ENCODE measurements at places on chromosomes 7 and 10.
A peak's percentile ranks its signal among the peaks of the same experiment; 100 is the strongest.

DNA sequence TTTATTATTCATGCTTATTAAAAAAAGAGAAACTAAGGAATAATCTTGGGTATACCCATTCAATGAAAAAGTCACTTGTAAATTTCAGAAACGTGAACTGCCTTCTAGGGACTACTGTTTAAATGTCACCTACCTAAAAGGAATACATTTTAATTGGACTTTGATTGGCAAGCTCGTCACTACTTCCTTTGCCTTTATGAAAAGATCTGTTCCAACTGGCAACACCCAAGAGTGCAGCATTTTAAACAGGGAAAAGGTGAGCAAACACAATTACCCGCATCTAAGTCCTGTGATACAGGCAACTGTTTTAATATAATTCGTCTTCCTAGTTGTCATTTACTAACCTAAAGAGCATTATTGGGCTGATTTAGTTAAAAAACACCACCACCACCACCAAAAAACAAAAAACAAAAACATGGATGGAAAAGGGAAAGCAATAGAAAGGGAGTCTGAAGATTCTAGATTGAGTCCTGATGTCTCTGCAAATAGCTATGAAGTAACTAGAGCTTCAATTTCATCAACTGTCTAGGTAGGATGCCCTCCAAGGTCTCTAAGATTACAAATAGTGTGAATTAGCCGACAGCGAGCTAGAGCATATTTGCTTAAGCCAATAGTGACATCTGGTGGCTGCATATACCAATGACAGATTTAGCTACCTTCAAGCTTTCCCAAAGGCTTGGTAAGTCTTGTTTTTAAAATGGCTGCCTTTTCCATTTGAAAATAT is 33.8 kb upstream of the ICA1 start:
- H3K27ac ChIP-seq: no peak overlapping the region
- no peaks in the 10 kb centered on the region for H3K27me3 ChIP-seq
- peak; percentile 53 for DNase-seq
- H3K4me1 ChIP-seq: no peaks in the 10 kb centered on the region
- no peaks in the 10 kb centered on the region for H3K36me3 ChIP-seq

- no peaks in the 10 kb centered on the region for H3K36me3 ChIP-seq
- no peak for DNase-seq
- H3K4me3 ChIP-seq: no peak overlapping the region
- H3K4me1 ChIP-seq: no peaks in the 10 kb centered on the region
Observed at GRCh38 chr10:84822931-84823630, 494.7 kb downstream of the CCSER2 start.

DNA sequence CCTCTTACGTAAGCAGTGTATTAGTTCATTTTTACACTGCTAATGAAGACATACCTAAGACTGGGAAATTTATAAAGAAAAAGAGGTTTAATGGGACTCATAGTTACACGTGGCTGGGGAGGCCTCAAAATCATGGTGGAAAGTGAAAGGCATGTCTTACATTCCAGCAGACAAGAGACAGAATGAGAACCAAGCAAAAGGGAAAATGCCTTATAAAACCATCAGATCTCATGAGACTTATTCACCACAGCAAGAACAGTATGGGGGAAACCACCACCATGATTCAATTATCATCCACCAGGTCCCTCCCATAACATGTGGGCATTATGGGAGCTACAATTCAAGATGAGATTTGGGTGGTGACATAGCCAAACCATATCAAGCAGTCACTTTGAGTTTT is 126.3 kb upstream of the CXCL12 start:
- no peak overlapping the region for H3K4me3 ChIP-seq
- no peak for DNase-seq
- H3K27me3 ChIP-seq: no peaks in the 10 kb centered on the region
- H3K36me3 ChIP-seq: no peaks in the 10 kb centered on the region
- H3K27ac ChIP-seq: no peak overlapping the region
- peaks cover 3% of the 10 kb centered on the region for H3K4me1 ChIP-seq

- H3K27me3 ChIP-seq: no peaks in the 10 kb centered on the region
- peak; percentile 48 for DNase-seq
- H3K4me3 ChIP-seq: no peak overlapping the region
- H3K4me1 ChIP-seq: peaks cover 51% of the 10 kb centered on the region
Observed at GRCh38 chr10:12510501-12510941, 161.2 kb downstream of the CAMK1D start.

- H3K36me3 ChIP-seq: no peaks in the 10 kb centered on the region
- H3K4me1 ChIP-seq: peaks cover 7% of the 10 kb centered on the region
- no peak for DNase-seq
- H3K27me3 ChIP-seq: no peaks in the 10 kb centered on the region
- peak overlapping the region; percentile 68 for H3K27ac ChIP-seq
- H3K4me3 ChIP-seq: peak overlapping the region; percentile 51
Observed at GRCh38 chr10:30056767-30057355, 2.5 kb downstream of the JCAD start.

DNA sequence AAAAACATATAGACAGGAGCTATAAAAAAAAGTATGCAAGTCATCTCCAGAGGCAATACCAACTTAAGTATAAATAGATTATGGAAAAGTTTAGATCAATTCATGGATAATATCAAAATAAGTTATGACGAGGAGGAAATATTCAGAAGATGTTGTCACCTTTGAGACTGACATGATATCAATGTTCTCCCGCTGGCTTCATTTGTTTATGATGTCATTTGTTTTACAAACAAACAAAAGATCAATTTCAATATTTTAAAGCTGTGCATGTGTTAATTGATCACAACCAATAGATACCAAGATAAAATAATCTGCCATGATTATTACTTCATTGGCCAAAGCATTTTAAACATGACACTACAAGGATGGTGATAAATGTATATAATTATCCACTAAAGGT is 43.5 kb downstream of the SLC16A12 start:
- no peak for DNase-seq
- H3K27me3 ChIP-seq: no peaks in the 10 kb centered on the region
- H3K4me1 ChIP-seq: no peaks in the 10 kb centered on the region
- no peak overlapping the region for H3K4me3 ChIP-seq
- no peaks in the 10 kb centered on the region for H3K36me3 ChIP-seq

DNA sequence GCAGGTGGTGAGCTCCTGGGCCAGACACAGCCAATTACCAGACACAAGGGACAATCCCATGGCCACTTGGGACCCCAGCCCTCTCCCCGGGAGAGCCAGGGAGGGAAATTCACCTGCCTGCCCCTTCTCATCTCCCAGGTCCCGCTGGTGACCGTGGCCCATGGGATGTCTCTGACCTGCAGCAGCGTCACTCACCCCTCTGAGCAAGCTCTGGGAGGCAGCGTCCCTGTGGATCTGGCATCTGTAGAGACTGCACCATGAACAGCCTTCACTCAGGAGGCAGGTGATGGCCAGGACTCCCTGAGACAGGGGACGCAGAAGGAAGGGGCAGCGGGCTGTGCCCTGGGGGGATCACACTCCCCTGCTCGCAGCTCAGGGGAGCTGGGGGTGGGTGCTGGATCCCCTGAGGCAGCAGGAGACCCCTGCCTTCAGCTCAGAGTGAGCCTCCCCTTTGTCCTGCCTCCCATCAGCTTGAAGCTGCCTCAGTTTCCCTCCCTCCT is 90.8 kb downstream of the FOXL3 start:
- DNase-seq: no peak
- H3K4me3 ChIP-seq: no peak overlapping the region
- peaks cover 30% of the 10 kb centered on the region for H3K4me1 ChIP-seq
- no peak overlapping the region for H3K27ac ChIP-seq

- no peak overlapping the region for H3K4me3 ChIP-seq
- no peak for DNase-seq
- no peaks in the 10 kb centered on the region for H3K4me1 ChIP-seq
- no peak overlapping the region for H3K27ac ChIP-seq
- no peaks in the 10 kb centered on the region for H3K27me3 ChIP-seq
Observed at GRCh38 chr7:17312641-17313040, 14.2 kb downstream of the AHR start.

- peak overlapping the region; percentile 29 for H3K27ac ChIP-seq
- H3K36me3 ChIP-seq: no peaks in the 10 kb centered on the region
- no peak overlapping the region for H3K4me3 ChIP-seq
- no peaks in the 10 kb centered on the region for H3K4me1 ChIP-seq
- no peak for DNase-seq
Observed at GRCh38 chr7:80790877-80791276, 128.0 kb downstream of the SEMA3C start.

GRCh38 chr7:36283711-36284130 is 105.9 kb upstream of the ANLN start:
- DNase-seq: no peak
- no peaks in the 10 kb centered on the region for H3K27me3 ChIP-seq
- peaks cover 29% of the 10 kb centered on the region for H3K36me3 ChIP-seq
- no peak overlapping the region for H3K27ac ChIP-seq
- H3K4me3 ChIP-seq: no peak overlapping the region

DNA sequence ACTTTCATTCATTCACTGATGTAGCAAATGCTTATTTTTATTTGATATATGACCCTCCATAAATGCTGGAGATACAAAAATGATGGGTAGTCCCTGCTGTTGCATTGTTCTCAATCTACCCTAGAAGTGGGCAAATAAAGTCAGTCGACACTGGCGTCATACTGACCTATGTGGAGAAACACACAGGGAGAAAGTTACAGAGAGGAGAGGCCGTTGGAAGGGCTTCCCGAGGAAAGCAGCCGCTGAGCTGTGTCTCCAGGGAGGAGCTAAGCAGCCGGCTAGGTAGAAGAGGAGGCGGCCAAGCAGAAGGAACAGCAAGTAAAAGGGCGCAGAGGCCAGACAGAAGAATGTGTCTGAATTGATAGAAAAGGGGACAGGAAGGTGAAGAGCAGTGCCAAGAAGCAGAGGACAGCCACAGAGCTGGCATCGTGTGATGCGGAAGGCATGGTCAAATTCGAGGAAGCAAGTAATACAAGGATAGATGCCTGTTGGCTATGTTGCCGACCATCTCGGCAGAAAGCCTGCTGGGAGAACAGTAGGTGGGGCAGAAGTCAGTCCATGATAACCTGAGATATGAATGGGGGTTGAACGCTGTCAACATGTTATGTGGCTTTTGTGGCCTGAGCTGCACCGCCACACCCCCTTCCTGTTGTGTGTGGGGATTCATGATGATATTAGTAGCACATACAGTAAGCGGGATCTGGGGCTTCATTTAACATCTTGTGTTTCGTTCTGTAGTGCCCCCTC is 25.9 kb downstream of the ST8SIA6 start:
- no peak overlapping the region for H3K27ac ChIP-seq
- H3K4me3 ChIP-seq: no peak overlapping the region
- H3K4me1 ChIP-seq: peaks cover 2% of the 10 kb centered on the region
- no peaks in the 10 kb centered on the region for H3K36me3 ChIP-seq
- no peaks in the 10 kb centered on the region for H3K27me3 ChIP-seq

GRCh38 chr10:86388119-86388704 is 21.6 kb upstream of the GRID1 start:
- DNase-seq: no peak
- peaks cover 25% of the 10 kb centered on the region for H3K27me3 ChIP-seq
- no peak overlapping the region for H3K27ac ChIP-seq
- H3K4me1 ChIP-seq: peaks cover 12% of the 10 kb centered on the region
- H3K4me3 ChIP-seq: no peak overlapping the region

- no peaks in the 10 kb centered on the region for H3K4me1 ChIP-seq
- H3K4me3 ChIP-seq: no peak overlapping the region
- H3K27me3 ChIP-seq: no peaks in the 10 kb centered on the region
- no peak for DNase-seq
- no peak overlapping the region for H3K27ac ChIP-seq
- H3K36me3 ChIP-seq: no peaks in the 10 kb centered on the region
Observed at GRCh38 chr10:109587366-109587765, 335.9 kb downstream of the XPNPEP1 start.

DNA sequence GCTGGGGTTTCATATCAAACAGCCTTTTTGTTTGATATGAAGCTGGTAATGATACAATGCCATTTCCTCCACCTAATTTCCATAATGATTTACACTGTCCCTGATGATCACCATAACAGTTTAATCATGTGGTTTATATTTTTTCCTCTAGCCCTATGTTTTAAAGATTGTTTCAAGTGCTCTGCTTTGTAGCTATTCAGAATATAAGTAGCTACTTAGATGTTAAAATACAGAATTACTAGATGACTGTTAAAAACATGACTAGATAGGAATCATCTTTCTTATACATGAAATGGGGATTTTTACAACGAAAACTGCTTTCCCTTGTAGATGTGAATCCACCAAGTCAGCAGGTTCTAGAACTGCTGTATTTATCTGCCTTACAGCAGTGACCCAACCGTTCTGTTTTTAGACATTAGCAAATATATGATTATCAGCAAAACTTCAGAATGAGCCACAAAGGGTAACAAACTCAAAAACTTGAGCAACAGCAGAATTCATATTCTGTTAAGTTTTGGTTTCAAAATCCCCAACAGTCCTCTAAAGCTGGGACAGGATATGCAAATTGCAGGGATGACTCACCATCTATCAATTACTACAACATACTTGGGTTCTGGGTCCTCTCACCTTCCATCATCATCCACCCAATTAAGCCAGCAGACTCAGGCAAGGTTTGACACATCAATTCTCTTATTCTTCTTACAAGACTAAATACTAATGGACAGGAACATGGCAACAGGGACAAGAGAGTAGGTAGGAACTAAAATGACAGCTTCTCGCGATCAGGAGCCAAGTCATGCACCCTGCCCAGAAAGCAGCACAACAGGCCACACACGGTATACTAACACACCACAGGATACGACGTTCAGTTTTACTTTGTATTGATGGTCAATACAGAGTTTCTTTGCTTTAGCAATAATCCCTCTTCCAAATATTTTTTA is 83.9 kb downstream of the PIP4K2A start:
- no peaks in the 10 kb centered on the region for H3K4me1 ChIP-seq
- DNase-seq: no peak
- no peaks in the 10 kb centered on the region for H3K27me3 ChIP-seq
- H3K36me3 ChIP-seq: no peaks in the 10 kb centered on the region

- H3K27me3 ChIP-seq: no peaks in the 10 kb centered on the region
- no peaks in the 10 kb centered on the region for H3K4me1 ChIP-seq
- DNase-seq: no peak
- H3K27ac ChIP-seq: no peak overlapping the region
- H3K4me3 ChIP-seq: no peak overlapping the region
- peaks cover 3% of the 10 kb centered on the region for H3K36me3 ChIP-seq
Observed at GRCh38 chr7:91800389-91800788, 80.1 kb downstream of the MTERF1 start.
